IMR-90 (cell line): ENCODE measurements at places on chromosomes 6 and 20. TPM values are rescaled to one million over a fixed set of nuclear protein-coding genes. Genes with fewer than 3 reads are reported as not detected.

Gene DUSP15
- not detected in 2 replicates for total RNA-seq

Gene SMIM13
- total RNA-seq: 10.0 and 17.2 TPM in 2 replicates

- DNase-seq: peak; percentile 19
These were observed 28.3 kb downstream of the KCNQ5 start for GRCh38 chr6:72650081-72650745.

- no peak for DNase-seq
These were observed 63.7 kb downstream of the SH3BGRL2 start for GRCh38 chr6:79694623-79695343.

- DNase-seq: peak; percentile 54
These were observed 82.5 kb downstream of the CD83 start for GRCh38 chr6:14200047-14200446.

DNA sequence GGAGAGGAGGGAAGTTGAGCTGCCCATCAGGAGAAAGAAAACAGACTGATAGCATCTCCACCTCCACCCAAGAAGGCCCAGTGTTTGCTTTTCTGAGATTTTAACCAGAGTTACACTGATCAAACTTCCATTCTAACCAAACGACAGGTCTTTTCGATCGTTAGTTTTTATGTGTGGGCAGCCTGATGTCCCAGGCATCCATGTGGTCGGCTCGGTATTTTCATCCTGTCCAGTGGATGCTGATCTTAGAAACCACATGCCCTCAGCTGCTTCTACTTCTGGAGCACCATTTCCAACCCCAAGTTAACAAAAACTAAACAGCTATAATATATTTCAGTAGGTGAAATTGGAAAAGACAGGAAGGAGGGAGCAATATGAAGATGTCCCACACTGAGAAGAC is 536.8 kb upstream of the JAG1 start:
- no peak for DNase-seq
